Naive thymus-derived CD8-positive, alpha-beta T cell (primary cell): ENCODE measurements at places on chromosomes 2 and 18. TPM values are rescaled to one million over a fixed set of nuclear protein-coding genes. Genes with fewer than 3 reads are reported as not detected.

HOXD4 gene
- not detected for total RNA-seq

DNA sequence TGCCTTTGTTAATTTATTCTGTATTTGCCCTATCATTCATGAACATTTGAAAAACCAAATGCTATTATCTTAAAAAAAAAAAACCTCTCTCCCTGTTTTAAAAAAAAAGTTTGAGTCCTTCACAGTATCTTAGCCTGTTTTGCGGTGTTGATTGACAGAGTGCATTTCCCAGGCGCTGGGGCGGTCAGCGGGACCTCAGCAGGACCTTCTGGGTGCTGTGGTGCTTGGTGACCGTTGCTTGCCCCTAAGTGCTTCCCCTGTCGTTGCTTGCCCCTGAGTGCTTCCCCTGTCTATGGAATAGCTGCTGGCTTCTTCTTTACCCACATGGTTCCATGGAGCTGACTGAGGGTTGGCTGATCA lies 12.1 kb downstream of the ATP6V1C2 start:
- DNase-seq = no peak

DNA sequence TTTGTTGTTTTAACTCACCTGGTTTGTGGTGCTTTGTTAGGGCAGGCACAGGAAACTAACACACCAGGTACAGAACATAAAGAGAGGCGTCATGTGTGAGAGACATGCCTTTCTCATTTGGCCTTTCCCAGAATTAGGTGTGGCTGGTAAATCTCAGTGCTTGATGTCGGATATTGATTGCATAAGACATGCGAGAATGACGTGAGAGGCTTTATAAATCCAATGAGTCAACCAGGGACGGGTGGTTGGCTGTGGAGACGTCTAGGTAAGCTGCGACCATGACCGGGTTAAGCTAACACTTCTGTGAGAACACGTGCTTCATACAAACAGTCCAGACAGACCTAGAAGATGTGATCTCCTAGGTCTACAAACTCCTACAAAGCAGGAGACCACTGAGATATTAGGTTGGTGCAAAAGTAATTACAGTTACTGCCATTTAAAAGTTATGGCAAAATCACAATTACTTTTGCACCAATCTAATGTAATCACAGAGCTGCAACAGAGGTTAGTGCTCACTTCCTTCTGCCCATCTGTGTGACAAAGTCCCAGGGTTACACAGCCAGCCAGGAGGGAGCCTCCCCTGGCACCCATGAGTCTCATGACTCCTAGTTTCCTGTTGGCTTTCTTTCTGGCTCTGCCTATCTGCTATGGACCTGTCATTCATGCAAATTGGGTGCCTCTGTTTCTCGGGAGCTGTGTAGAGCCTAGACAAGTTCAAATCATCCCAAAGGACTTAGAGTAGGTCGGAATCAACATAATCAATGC lies 98.9 kb upstream of the ATP8B1 start:
- DNase-seq = no peak

GRCh38 chr2:46299365-46300263 lies 2.4 kb downstream of the EPAS1 start:
- DNase-seq = no peak

ALK gene
- total RNA-seq = not detected

- no peak for DNase-seq
These were observed 37.3 kb downstream of the USP14 start for GRCh38 chr18:195651-196050.

IL36RN gene
- not detected for total RNA-seq

DNA sequence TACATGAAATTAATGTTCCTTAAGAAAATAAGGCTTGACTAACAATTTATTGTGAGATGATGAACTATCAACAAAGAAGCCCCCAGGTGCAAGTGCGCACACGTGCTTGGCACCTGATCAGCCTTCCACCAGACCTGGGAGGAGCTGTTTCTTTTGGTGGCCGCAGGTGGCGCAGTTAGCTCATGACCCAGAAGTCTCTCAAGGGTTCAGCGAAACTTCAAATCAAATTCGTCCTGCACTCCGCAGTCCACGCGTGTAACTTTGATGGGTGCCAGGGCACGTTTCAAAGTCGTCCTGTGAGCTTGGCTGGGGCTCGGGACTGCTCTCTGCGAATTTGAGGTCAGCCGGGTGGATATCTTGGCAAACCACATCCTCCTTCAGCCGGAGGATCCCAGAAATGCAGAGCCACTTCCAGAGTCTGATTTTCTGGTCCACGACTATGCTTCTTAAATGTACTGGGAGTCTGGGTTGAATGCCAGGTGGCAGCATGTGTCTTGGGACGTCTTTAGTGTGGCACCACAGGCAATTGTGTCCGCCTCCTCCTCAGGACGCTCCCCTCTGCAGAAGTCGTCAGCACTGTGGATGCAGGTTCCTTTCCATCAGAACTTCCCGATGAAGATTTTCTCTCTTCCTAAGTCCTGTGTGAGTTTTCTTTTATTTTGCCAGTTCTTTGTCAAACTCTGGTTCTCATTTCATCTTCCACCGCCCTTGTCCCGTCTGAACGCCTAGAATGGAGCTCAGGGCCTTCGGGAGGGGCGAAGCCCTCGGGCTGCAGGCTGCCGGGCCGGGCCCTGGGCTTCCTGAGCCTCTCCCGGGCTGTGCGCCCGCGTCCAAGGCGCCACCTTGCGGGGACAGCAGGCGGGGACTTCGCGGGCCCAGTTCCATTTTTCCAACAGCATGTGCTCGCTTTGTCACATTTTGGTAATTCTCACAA lies 61.3 kb upstream of the RAPGEF4 start:
- peak; percentile 20 for DNase-seq

DNA sequence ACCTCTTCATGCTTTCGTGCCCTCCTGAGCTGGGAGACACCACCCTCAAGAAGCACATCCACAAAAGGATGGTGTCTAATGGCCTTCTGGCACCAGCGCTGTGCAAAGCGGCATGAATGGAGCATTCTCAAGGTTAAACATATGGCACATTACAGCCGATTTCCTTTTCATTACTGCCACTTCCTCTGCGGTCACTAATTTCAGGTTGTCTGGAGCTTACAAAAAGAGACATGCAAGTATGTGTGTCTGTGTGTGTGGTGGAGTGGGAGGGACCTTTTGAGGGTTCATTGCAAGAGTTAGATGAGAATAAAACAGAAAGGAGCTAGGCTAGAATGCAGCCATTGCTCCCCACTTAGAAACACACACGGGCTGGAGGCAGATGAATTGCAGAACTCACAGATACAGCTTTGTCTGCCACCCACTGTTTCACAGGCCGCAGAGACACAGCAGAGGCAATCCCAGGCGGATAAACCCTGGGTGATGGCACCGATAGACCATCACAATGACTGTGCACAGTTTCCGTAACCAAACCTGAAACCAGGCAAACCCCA lies 76.0 kb downstream of the TGIF1 start:
- DNase-seq = peak; percentile 44

EN1 gene
- total RNA-seq = not detected

STAT4 gene
- total RNA-seq = 134 TPM

ELOA2 gene
- not detected for total RNA-seq

DNA sequence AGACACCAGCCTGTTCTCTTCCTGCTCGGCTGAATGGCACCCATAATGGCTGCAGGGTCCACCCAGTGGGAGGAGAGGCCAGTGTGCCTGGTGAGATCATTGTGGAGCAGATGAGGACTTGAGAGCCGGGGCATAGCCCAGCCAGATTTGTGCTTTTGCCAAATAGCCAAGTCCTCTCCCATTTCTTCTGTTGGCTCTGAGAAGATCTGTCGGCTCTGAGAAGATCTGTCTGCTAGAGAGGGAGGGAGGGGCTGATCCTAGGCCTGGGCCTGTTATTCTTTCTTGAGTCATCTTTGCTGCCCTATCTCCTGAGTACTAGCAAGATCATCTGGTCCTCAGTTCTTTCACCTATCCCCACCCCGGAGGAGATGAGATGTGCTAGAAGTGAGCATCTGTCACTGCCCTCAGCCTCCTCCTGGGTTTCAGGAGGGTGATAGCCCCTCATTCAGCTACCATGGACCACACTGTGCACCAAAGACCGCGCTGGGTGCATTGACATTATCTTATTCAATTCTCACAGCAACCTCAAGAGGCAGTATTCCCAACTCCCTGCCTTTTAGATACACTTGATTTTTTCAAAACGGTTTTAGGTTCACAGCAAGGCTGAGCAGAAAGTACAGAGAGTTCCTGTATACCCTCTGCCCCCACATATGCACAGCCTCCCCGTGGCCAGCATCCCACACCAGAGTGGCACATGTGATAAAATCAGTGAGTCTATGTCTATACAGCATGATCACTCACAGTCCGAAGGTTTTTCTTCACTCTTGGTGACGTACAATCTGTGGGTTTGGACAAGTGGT lies 98.6 kb downstream of the CAPN13 start:
- DNase-seq = no peak

SLC8A1 gene
- 0.34 TPM for total RNA-seq

DNA sequence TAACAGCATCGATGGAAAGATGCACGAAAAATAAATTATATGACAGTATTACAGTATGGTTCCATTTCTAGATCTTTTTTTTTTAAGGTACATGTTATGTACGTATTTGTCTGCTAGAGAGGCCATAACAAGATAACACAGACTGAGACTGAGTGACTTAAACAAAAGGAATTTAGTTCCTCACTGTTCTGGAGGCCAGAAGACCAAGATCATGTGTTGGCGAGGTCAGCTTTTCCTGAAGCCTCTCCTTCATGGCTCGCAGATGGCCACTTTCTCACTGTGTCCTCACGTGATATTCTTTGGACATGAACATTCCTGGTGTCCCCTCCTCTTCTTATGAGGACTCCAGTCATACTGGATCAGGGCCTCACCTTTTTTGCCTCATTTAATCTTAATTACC lies 177.4 kb downstream of the CAPN13 start:
- DNase-seq = no peak

- peak; percentile 77 for DNase-seq
These were observed 30.4 kb downstream of the TOGARAM2 start for GRCh38 chr2:29011418-29012060.

GRCh38 chr2:172712251-172712650 lies 23.4 kb upstream of the RAPGEF4 start:
- no peak for DNase-seq

TPO gene
- not detected for total RNA-seq

ATP5MC3 gene
- total RNA-seq = 83.9 TPM

- DNase-seq = no peak
These were observed 90.1 kb upstream of the SMAD2 start for GRCh38 chr18:48020337-48021250.

GBX2 gene
- not detected for total RNA-seq

TYMS gene
- total RNA-seq = not detected

GRCh38 chr2:37767046-37767445 lies 95.6 kb upstream of the CDC42EP3 start:
- DNase-seq = no peak

DNA sequence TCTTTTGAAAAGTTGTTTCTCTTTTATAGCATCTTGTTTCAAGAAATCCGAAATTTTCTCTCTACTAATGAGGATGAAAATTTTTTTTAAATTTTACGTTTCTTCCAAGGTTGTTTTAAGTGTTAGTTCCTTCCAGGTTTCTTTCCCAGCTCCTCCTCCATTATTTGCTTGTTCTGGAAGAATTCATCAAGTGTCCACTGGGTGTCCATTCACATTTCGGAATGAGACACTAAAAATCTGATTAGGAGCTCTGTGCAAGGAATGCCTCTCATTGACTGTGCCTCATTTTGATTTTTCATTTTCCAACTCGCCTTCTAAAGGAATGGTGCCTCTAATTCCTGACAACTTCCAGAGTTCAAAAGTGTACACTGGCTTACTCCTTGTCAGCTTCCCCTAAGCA lies 6.1 kb downstream of the SP100 start:
- DNase-seq = no peak

- no peak for DNase-seq
These were observed 51.8 kb upstream of the CTDP1 start for GRCh38 chr18:79627750-79628294.

CCDC148 gene
- not detected for total RNA-seq

- no peak for DNase-seq
These were observed 16.2 kb upstream of the ALPP start for GRCh38 chr2:232362174-232362900.

BUB1 gene
- 4.0 TPM for total RNA-seq

- DNase-seq = no peak
These were observed 28.5 kb upstream of the MARCHF7 start for GRCh38 chr2:159683817-159684216.

DQX1 gene
- total RNA-seq = 0.36 TPM

- DNase-seq = no peak
These were observed 10.3 kb upstream of the NT5C1B start for GRCh38 chr2:18599509-18600254.

DNA sequence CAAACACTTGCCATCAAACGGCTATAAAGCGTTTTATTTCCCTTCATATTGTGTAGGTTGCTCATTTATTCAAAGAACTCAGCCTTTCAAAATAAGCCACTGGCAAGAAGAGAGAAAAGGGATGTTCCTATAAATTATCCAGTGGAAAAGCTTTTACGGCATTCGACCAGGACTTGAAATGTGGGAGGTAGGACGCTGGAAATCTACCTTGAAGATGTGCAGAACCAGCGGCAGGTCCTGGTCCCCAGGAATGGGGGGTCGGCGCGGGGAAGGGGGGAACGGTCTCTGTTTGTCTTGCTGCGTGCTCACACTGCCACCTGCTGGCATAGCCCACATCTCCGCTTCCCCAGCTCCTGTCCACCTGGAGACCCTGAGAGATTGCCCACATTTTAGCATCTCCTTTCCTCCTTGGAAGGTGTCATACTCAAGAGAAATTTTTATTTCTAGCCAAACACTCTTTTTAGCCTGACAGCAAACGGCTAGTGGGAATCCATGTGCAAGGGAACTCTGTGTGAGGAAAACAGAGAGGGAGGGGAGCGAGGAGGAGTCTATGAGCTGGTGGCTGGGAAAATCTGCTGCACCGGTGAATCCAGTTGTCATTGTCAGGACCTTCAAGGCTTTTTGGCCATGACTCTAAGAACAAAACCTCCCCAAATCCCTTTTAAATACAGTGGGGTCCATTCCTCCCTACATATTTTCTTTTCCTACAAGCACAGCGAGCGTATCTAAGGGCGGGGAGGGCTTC lies 349.0 kb upstream of the PKDCC start:
- DNase-seq = no peak

- DNase-seq = no peak
These were observed 29.0 kb downstream of the CENPO start for GRCh38 chr2:24822049-24822706.

DNA sequence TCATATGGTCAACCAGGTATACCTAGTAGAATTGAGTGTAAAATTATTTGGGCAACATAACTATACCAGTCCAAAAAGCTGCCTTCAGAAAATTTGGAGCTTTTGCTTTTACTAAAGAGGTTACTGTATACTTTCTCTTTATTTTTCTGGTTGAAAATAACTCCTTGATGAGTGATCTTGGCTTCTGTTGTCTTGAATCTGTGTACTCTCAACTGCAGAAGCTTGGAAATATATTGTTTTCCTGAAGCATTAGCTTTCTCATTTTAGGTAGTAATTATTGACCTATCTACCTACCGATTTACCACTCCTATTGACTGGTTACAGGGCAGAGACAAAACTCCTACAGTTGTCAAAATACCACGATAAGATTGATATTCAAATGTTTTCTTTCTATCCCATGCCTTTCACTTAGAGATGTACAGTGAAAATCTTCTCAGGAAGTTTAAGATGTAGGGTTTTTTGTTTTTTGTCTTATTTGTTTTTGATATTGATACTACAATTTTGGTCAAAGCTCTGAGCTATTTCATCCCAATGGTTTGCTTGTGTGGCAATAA lies 35.7 kb upstream of the DLX1 start:
- no peak for DNase-seq

RBM44 gene
- 1.0 TPM for total RNA-seq

HS6ST1 gene
- 14.4 TPM for total RNA-seq

ATP6V1C2 gene
- total RNA-seq = not detected
